ENCODE measurements at places on chromosomes 6 and 20.

DNA sequence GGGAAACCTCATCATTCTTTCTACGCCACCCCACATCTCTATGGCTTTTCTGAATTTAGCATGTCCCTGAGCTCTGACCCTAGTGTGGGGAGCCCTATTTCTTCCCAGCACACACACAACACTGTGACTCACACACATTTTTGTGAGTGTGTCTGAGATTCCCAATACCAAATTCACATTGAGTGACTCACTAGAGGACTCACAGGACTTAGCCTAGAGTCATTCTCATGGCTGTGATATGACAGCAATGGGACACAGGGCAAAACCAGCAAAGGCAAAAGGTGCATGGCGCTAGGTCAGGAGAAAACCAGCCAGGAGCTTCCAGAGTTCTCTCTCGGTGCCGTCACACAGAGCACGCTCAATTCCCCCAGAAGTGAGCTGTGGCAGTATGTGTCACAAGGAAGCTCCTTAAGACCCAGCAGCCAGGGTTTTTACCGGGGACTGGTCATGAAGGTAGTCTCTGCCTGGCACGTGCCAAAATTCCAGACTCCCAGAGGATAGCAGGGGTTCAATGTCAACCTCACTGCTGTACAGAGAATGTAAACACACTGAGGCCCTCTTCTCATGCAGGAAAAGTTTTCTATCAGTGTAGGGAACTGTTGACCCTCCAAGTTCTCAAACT lies 6.2 kb downstream of the CSTL1 start:
- no peak for DNase-seq

GRCh38 chr6:106360989-106361430 lies 493 bp downstream of the CRYBG1 start:
- peak; percentile 80 for DNase-seq

DNA sequence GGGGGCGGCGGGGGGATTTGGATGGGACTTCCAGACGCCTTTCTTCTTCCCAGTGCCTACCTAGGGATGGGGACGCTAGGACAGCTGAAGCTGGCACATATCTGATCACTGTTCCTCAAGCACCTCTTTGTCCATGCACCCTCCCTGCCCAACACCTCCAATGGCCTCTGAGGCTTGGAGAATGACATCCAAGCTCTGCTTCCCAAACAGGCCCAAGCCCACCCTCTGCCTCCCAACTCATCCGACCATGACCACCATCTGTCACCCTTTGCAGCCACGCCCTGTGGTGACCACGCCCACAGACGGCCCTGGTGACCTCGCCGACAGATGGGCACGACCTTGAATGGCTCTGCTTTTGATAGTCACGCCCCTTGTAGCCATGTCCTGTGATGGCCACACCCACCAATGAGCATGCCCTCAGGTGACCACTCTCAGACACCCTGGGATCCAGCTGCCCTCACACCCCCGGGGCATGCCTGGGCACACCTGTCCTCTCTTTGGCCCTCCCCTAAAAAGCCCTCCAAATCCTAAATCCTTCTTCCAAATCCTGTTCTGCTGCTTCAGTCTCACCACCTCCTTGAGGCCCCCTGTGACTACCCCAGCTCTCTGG lies 51.0 kb downstream of the SSR1 start:
- DNase-seq = peak; percentile 95

DNA sequence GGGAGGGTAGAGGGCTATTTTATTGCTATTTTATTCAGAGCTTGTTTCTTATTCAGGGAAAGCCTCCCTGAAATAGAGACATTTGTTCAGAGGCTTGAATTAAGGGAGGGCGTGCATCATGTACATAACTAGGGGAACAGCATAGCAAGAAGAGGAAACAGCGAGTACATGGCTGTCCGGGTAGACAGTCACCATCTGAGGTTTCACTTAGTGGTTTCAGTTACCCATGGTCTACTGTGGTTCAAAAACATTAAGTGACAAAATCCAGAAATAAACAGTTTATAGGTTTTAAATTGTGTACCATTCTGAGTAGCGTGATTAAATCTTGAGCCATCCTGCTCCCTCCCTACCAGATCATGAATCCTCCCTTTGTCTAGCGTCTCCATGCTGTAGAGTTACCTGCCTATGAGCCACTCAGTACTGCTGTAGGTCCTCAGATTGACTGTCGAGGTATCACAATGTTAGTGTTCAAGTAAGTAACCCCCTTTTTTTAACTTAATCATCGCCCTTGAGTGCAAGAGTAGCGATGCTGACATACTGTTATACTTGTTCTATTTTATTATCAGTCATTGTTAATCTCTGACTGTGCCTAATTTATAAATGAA lies 791.5 kb downstream of the TFAP2A start:
- no peak for DNase-seq

DNA sequence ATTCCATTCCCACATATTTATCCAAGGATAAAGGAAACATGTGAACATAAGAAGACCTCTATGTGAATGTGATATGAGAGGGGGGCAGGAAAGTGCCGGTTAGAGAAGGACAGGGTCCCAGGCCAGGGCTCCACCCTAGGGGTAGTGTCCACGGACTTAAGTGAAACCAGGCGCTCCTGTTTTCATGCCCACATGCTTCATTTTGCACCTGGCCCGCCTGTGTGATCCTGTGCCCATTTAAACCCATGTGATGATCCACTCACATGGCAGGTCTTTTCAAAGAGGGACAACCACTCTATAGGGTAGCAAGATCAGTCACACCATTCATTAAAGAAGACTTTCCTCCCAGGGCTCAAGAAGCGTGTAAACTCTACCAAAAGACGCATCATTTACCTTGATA lies 865.3 kb upstream of the GJE1 start:
- DNase-seq = no peak
